ENCODE measurements at places on chromosomes 13 and 19. TPM values are rescaled to one million over a fixed set of nuclear protein-coding genes. Genes with fewer than 3 reads are reported as not detected.
A peak's percentile ranks its signal among the peaks of the same experiment; 100 is the strongest.

The SERPINE3 gene
- not detected for total RNA-seq

The SOHLH2 gene
- total RNA-seq: not detected

The PRKCSH gene
- total RNA-seq: 281 TPM

The PDX1 gene
- total RNA-seq: not detected

The UNC13A gene
- total RNA-seq: 0.45 TPM

The UCHL3 gene
- total RNA-seq: 31.4 TPM

The KLK5 gene
- not detected for total RNA-seq

GRCh38 chr13:30577401-30577852 lies 40.3 kb upstream of the USPL1 start:
- peak; percentile 97 for ATAC-seq

- peak; percentile 34 for ATAC-seq
Measured at GRCh38 chr19:39514840-39515550, at the start of gene SELENOV. Gene SELENOV, plus strand, starts transcription at chr19:39515139. Its CDS starts 74 bp downstream, at chr19:39515213.

- ATAC-seq: no peak
Measured at GRCh38 chr19:5149508-5149907, 180.6 kb downstream of the KDM4B start.

- no peak for ATAC-seq
Measured at GRCh38 chr13:46206143-46206542, 5.6 kb upstream of the LRRC63 start.

DNA sequence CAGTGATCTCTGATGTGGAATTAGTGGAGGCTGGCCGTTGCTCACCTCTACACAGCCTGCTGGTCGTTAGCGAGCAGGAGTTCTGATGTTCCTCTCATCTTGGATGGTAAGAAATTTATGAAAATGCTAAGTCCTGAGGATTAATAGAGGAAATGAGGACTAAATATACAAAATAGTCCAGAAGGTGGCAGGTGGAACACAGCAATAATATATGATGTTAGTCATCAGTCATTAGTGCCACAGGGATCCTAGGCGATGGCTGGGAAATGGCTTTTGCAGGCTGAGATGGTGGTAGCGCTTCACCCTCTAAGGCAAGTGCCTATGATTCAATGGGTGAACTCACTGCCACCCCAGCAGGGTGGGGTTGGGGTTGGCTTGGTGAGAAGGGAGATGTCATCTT lies 338.6 kb upstream of the TMTC4 start:
- ATAC-seq: no peak

DNA sequence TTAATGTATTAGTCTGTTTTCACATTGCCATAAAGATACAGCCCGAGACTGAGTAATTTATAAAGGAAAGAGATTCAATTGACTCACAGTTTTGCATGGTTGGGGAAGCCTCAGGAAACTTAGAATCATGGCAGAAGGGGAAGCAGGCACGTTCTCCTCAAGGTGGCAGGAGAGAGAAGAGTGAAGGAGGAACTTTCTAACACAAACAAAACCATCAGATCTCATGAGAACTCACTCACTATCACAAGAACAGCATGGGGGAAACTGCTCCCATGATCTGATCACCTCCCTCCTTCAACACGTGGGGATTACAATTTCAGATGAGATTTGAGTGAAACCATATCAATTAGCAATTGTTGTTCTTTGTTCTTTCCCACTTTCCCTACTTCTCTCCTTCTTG lies 689.0 kb upstream of the SLITRK1 start:
- ATAC-seq: no peak

DNA sequence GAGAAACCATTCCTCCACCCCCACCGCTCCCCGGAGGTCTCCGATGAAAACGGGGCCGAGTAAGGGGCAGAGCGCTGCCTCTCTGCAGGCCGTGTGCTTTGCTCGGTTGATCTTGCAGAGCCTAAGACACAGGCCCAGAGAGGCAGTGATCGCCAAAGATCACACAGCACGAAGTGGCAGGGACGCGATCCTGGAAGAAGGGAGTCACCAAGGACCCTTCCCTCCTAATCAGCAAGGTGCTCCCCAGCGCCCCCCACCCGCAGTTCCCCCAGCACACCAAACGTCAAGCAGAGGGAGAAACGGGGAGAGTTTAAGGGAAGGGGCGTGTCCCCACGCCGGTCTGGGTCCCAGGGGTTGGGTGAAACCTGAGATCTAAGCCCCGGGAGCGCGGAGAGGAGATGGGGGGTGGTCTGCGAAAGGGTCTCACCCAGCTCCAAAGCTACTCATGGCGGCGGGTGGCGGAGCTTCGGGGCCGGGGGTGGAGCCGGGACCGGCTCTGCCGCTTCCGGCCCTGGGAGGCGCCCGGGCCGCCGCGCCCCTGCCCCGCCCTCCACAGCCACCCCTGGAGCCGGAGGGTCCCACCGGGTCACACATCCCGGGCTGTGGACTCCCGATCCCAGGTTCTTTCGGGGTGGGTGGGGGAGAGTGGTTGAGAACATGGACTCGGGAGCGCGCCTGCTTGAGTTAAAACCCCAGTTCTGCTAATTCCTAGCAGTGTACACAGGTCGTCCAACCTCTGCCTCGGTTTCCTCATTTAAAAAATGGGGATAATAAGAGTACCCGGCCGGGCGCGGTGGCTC lies at the start of gene EML2:
Gene EML2 (minus strand): TSS at position 468 of the 800 bp plus-strand sequence. CDS start 21 bp downstream, at position 447.
- no peak for ATAC-seq

GRCh38 chr13:106132216-106132615 lies 403.2 kb downstream of the EFNB2 start:
- no peak for ATAC-seq

- no peak for ATAC-seq
Measured at GRCh38 chr19:28940751-28941500, 272.0 kb downstream of the UQCRFS1 start.

GRCh38 chr19:6721773-6722172 lies 1.3 kb upstream of the C3 start:
- ATAC-seq: no peak

- ATAC-seq: no peak
Measured at GRCh38 chr13:51425410-51426042, 27.3 kb downstream of the INTS6 start.

GRCh38 chr13:20501592-20501991 lies 24.1 kb downstream of the CRYL1 start:
- ATAC-seq: no peak
